ENCODE measurements at places on chromosomes 11 and 22. TPM values are rescaled to one million over a fixed set of nuclear protein-coding genes. Genes with fewer than 3 reads are reported as not detected.

GRCh38 chr22:22955276-22955798, 67.7 kb downstream of the IGLL5 start:
- DNase-seq = no peak

DNA sequence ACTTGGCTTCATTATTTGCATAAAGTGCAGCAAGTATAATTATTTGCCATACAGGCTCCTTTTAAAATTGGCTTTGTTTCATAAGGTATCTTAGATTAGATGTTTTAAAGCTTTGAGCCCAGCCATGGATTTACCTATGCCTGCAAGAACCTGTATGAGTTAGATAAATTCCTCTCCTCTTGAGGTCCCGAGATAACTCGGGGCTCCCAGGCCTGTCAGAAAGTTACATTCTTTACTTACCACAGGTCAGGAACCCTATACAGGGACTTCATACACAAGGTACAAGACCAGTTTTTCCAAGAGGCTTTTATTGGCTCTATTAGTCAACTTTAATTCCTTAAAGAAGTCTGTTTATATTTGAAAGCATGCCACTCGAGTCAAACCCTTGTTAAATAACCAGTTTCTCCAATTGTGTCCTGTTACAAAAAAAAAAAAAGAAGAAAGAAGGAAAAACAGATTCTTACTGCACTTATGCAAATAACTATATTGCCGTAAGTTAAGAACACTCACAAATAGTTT, 2.3 kb upstream of the C1QTNF6 start:
- DNase-seq = no peak

- no peak for DNase-seq
Measured at GRCh38 chr11:47389577-47390421, 11.5 kb upstream of the SPI1 start.

CASTOR1 gene
- polyA plus RNA-seq = 3.1 TPM

SLC25A45 gene
- polyA plus RNA-seq = 3.4 TPM

CCDC73 gene
- polyA plus RNA-seq = 0.28 TPM

Data from ovary (tissue), 10 donors.